Germinal center (tissue), 1 donor: ENCODE measurements at places on chromosomes 16 and 17.
A peak's percentile ranks its signal among the peaks of the same experiment; 100 is the strongest.

DNA sequence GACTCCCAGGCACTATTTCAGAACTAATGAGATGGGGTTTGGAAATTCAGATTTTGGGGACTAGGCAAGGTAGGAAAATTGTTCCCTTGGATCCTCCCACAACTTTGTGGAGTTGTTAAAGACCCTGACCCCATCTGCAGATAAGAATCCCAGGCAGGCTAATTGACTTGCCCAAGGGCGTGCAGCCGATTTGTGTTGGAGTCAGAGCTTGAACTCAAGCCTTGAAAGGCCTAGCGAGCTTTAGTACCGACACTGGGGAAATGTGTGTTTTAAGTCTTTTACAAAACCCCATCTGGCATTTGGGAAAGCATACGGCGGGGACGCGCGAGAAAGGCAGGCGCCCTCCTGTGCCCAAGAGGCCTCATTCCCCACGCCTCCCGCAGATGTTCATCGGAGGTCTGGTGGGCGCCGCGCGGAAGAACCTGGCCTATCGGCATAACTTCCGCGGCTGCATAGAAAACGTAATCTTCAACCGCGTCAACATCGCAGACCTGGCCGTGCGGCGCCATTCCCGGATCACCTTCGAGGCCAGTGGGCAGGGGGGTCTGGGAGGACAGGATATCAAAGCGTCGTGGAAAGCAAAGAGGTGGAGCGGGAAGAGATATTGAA, 4.3 kb downstream of the CNTNAP1 start:
- DNase-seq: no peak

DNA sequence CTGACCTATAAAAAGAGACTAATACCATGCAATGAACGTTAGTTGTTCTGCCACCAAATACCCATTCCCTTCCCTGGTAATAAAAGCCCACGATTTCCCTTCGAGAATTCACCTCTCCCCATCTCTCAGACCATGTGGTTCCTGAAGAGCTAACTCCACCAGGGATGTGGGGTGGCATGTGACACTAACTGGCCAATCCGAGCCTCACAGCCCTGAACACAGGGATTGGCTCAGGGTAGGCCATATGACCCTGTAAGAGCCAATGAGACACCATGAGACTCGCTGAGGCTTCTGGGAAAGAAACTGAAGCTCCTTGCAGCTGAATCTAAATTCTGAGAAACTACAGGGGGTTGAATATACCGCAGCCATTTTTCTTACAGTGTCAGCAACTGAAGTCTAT, 21.1 kb downstream of the HELZ start:
- DNase-seq: no peak

- DNase-seq: no peak
Observed at GRCh38 chr17:82248815-82249674, 20.2 kb downstream of the SLC16A3 start.

- no peak for DNase-seq
Observed at GRCh38 chr16:68310437-68310773, 341 bp downstream of the SLC7A6OS start.

- DNase-seq: no peak
Observed at GRCh38 chr17:65261152-65261551, 124.0 kb downstream of the RGS9 start.

GRCh38 chr16:46613352-46613751, 7.8 kb downstream of the SHCBP1 start:
- no peak for DNase-seq

GRCh38 chr17:68036304-68037147, 991 bp downstream of the KPNA2 start:
- peak; percentile 48 for DNase-seq

DNA sequence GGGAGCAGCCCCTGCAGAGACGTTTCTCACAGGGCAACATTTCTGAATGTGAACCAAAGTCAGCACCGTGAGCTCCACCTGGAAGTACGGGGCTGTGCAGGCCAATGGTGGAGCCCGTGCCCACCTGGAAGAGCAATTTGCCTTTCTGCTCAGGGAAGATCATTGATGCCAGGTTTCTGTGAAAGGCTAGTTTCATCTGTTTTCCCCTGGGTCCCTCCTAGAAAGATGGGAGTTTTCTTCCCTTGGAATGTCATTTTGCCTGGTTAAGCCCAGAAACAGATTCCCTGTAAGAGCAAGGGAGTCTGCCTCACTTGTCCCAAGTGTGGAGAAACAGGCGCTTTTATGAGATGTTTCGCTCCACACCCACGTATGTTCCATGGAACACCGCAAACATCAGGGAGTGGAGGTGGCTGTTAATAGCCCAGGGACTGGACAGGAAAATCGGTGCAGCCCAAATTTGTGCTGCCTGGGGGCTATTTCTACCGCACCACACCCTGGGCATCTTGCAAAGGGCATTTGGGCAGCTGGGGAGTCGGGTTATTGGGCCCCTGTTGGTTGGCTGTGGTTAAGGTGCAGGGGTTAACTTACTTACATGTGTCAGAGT, 2.6 kb downstream of the SLC6A4 start:
- no peak for DNase-seq

GRCh38 chr17:4375039-4375748, 8.7 kb upstream of the UBE2G1 start:
- DNase-seq: peak; percentile 58

DNA sequence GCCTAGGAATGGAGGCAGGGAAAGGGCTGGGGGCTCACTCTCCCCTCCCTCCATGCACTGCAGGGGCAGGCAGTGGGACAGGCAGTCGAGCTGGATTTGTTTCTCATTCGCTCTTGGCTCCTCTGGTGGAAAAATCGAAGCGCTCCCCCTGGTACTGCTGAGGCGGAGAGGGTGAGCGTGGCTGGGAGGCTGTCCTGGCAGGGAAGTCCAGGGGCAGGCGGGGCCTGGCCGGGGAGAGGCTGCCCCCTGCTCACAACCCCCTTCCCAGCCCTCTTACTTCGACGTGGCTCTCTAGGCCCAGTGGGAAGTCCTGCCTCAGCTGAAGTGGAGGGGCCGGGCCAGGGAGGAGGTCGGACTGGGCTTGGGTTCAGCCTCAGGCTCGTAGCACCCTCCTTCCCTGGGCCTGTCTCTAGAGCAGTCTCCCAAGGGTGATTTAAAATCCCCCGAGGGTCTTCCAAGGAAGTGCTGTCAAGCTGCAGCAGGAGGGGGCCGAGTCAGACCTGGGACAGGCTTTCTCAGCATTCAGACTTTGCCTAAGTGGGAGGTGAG, 16.5 kb upstream of the TMEM92 start:
- DNase-seq: no peak

GRCh38 chr17:8753976-8754440, 4.3 kb downstream of the SPDYE4 start:
- DNase-seq: no peak

- DNase-seq: no peak
Observed at GRCh38 chr17:61302953-61303816, 96.5 kb upstream of the TBX2 start.

DNA sequence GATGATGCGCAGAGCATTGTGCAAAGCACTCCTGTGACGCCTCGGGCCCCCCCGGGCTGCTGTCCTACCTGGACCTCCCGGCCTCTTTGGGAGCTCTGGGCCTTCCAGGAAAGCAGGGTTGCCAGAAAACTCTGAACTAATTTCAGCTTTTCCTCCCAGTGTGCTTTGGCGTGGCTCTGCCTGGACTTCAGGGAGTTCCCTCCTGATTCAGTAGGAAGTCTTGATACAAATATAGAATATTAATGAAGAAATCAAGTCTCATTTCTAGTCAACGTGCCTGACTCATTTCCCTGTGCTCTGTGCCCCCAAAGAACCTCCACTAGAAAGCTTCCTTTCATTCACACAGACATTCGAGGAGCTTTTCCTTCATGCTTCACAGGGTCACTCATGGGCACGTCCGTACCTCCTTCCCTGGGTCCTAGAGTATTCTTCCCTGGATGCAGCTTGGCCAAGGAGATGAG, 84.0 kb upstream of the NOL11 start:
- no peak for DNase-seq

GRCh38 chr17:9484789-9485188, 90.8 kb downstream of the STX8 start:
- no peak for DNase-seq

GRCh38 chr17:3888343-3889171, 4.3 kb downstream of the CAMKK1 start:
- no peak for DNase-seq

DNA sequence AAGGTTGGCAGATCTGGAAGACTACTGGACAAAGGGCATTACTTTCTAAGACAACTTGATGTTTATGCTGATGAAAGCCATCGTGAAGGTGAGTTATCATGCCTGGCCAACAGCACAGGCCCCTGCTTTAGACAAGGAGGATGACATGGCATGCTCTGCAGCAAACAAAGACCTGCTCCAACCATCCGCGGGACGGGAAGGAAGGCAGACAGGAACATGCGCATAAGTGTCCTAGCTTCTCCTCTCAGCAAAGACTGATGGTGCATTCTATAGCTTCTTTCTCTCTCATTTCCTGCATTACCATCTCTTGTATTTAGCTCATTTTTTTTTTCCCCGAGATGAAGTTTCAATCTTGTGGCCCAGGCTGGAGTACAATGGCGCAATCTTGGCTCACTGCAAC, 5.4 kb downstream of the NPLOC4 start:
- no peak for DNase-seq

- no peak for DNase-seq
Observed at GRCh38 chr16:31456988-31457360, 2.3 kb upstream of the ARMC5 start.

- no peak for DNase-seq
Observed at GRCh38 chr16:87895641-87896141, 26.4 kb upstream of the SLC7A5 start.

- peak; percentile 74 for DNase-seq
Observed at GRCh38 chr16:57377080-57377841, 5.0 kb downstream of the CX3CL1 start.

DNA sequence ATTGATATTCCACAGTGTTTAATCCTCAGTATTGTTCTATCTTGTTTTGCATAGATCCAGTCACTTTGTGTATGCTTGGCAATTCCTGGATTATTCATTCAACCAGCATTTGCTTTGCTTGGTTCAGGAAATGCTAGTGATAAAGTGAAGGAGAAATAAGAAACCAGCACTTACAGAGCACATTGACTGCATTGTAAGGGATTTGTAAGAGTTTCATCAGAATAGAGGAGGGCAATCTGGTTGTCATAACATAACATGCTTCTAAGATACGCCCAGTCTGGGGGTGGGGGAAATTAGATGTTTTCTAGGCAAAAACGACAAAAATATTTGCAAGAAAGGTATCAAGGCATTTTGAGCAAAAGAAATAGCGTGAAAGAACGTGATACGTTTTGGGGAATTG, 40.4 kb downstream of the TNRC6A start:
- DNase-seq: no peak

DNA sequence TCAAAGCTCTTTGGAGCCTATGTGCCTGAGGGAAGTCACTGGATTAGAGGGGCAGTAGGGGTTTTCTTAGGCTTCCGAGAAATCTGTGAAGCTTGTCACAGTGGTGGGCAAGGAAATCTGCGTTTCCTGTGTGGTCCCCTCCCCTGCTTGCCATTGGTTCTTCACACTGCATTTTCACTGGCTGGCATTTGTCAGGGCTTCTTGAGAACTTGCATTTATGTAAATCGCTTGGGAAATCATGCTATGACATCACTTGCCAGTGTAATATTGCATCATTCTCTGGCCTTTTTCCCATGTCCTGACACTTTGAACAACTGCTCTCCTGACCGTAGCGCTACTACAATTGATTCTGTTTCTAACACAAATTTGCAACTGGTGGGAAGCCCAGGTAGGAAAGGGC, 1.8 kb downstream of the CACNG3 start:
- no peak for DNase-seq

DNA sequence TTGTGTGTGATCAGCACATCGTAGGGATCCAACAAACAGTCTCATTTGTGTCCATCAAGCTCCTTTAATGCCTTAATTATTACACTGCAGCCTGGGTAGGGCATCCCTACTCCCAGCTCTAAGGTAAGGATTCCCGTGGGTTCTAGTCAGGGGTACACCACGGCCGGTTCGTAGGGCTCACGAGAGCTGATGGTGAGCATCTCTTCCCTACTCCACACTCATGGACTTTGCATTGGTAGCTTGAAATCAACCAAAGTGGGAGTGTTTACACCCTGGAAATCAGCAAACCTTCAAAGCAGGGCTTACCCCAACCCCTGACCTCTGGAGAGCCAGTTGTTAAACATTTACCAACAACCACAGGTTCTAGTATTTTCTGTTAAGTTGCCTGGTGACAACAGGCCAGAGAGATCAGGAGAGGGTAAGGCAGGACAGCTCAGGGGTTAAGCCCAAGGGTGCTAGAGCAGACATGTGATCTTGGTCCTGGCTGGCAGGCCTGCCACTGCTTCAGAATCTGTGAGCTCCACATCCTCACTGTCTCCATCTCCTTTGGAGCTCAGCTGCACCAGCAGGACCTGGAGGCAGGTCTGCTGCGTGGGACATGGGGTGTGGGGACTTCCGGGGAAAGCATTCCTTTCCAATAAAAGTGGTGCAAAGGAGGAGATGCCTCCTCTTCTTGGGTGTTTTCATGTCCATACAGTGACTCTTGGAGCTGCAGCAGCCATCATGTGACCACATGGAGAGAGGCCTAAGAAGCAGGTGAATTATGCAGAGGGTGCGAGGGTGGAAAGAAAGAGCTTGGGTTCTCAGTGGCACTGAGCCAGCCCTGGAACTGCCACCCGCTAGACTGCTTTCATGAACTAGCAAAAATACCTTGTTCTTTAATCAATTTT, 36.1 kb upstream of the ZCCHC14 start:
- DNase-seq: no peak

- DNase-seq: no peak
Observed at GRCh38 chr16:85211271-85211801, 99.1 kb upstream of the CIBAR2 start.

DNA sequence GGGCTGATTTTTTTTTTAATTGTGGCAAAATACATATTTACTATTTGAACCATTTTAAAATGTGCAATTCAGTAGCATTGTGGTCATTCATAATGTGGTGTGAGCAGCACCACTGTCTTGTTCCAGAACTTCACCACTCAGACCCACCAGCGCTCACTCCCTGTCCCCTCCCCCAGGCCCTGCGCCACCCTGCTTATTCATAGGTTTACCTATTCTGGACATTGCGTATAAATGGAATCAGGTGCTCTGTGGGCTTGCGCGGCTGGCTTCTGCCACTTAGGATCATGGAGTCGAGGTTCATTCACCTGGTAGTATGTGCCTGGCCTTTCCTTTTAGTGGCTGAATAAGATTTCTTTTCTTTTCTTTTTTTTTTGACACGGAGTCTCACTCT, 59.4 kb downstream of the NT5M start:
- no peak for DNase-seq

DNA sequence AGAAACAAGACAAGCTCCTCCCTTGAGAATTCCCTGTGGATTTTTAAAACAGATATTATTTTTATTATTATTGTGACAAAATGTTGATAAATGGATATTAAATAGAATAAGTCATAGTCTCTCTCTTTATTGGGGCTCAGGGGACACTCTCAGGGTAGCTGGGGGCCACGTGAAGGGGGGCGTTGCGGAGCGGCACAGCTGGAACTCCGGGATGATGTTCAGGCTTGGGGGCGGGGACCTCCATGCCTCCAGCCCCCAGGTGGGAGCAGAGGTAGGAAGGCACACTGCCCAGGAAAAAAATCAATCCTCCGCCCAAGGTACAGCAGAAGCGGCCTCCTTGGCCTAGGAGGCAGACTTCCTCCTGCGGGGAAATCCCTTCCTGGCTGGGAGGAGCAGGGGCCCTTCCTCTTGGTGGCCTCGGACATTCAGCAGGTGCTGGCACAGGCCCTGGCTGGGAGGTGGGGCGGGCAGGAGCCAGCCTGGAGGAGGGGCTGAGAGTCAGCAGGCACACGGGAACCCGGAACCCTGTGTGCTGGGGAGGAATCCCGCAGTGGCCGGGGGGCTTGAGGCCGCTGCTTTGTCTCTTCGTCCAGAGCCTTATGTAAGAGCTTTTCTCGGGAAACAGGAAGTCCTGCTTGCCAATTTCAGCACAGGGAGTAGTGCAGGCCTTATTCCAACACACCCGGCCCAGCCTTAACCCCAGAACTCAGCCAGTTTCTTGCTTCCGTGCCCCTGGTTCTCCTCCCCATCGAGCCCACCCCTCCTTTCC, 591 bp upstream of the TNFSF13 start:
- DNase-seq: peak; percentile 48
